ENCODE measurements at places on chromosomes 6 and 20. TPM values are rescaled to one million over a fixed set of nuclear protein-coding genes. Genes with fewer than 3 reads are reported as not detected.

The PABPC1L gene
- 11.5 TPM for total RNA-seq

The SLC29A1 gene
- total RNA-seq = 11.4 TPM

The NOX3 gene
- total RNA-seq = not detected

The CCM2L gene
- total RNA-seq = under 0.01 TPM

The NR2E1 gene
- total RNA-seq = not detected

The PRSS35 gene
- 3.2 TPM for total RNA-seq

The ZNF311 gene
- 1.7 TPM for total RNA-seq

The CBLN4 gene
- not detected for total RNA-seq

The CSNK2B gene
- total RNA-seq = 82.2 TPM

The PBOV1 gene
- total RNA-seq = not detected

The TDRD6 gene
- total RNA-seq = 0.12 TPM

The PRRT1 gene
- 0.11 TPM for total RNA-seq

The RXRB gene
- 23.9 TPM for total RNA-seq

The DEFB132 gene
- not detected for total RNA-seq

The SLC35D3 gene
- not detected for total RNA-seq

The EYS gene
- not detected for total RNA-seq

The SULF2 gene
- 2.0 TPM for total RNA-seq

The DPPA5 gene
- not detected for total RNA-seq

The MCM8 gene
- 9.4 TPM for total RNA-seq

The CCN2 gene
- 18.2 TPM for total RNA-seq

The APCDD1L gene
- total RNA-seq = 11.0 TPM

The ABRACL gene
- total RNA-seq = 31.6 TPM

The BANF2 gene
- total RNA-seq = not detected

The CDH4 gene
- total RNA-seq = 8.5 TPM

The GGT7 gene
- total RNA-seq = 18.2 TPM

The SIRPA gene
- total RNA-seq = 11.5 TPM

The ISM1 gene
- 0.33 TPM for total RNA-seq

The FOXQ1 gene
- not detected for total RNA-seq

The NT5E gene
- 527 TPM for total RNA-seq

The EDN1 gene
- 1.3 TPM for total RNA-seq

The ZNF165 gene
- 0.77 TPM for total RNA-seq

The MYBL2 gene
- 16.8 TPM for total RNA-seq

The CGA gene
- total RNA-seq = not detected

The DDO gene
- 3.0 TPM for total RNA-seq

The HLA-F gene
- 1.4 TPM for total RNA-seq

The DNMT3B gene
- 7.4 TPM for total RNA-seq

The GGTLC1 gene
- total RNA-seq = not detected

The STMND1 gene
- total RNA-seq = not detected

The TENT5A gene
- total RNA-seq = 56.0 TPM

The FANCE gene
- total RNA-seq = 10.4 TPM

The HLA-DPB1 gene
- total RNA-seq = 21.1 TPM

The OR12D3 gene
- not detected for total RNA-seq

The TREML1 gene
- not detected for total RNA-seq

Data from uterine smooth muscle cell (primary cell).